ENCODE measurements at places on chromosomes 11 and 22.
A peak's percentile ranks its signal among the peaks of the same experiment; 100 is the strongest.

GRCh38 chr22:44616882-44617655 lies 84.9 kb upstream of the PRR5 start:
- DNase-seq = no peak

DNA sequence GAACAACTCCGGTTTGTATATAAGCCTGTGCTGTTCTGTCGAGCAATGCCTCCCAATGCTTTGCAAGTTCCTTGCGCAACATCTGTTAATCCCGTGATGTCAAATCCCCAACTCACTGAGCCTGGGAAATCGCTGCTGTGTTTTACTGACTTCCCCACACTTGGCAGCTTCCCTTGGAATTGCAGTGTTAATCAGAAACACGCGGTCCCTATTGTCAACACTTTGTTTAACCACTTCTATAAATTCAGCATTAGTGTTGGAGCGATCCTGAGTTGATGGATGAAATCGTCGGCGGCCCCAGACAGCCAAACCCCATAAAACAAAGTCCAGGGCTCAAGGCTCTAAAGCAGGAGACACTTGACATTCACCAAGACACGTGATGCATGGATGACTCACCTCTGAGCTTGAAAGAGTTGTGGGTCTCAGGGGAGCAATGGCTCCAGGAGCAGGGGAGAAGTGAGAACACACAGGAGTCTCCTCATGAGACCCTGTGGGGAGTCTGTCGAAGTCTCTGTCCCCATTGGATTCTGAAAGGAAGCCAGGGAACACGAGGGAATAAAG lies 555.3 kb downstream of the MIAT start:
- no peak for DNase-seq

DNA sequence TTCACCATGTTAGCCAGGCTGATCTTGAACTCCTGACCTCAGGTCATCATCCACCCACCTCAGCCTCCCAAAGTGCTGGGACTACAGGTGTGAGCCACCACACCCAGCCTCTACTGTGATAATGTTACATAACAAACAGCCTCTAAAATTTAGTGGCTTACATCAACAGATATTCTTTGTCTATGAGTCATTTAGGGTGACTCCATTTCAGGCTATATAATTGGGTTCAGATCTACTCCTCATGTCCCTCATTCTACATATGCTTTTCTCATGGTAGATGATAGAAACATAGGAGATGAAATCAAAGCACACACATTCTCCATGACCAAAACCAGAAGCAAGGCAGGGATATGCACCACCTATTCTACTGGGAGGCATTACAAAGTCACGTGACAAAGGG lies 72.7 kb downstream of the SIK2 start:
- DNase-seq = no peak

DNA sequence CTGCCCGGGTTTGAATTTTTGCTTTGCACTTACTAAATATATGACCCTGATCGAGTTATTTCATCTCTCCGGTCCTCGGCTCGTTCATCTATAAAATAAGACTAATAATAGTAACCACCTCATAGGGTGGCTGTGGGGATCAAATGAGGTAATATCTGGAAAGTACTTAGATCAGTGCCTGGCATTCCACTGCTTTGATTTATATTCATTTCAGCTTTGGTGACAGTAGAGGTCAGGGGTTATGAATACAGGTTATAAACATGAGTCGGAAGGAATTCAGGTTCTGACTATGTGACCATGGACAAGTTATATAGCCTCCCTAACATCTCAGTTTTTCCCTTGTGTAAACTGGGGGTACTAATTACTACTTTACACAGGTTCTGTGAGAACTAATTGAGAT lies 2.9 kb upstream of the TEAD1 start:
- DNase-seq = no peak

- peak; percentile 68 for DNase-seq
These were observed 13.8 kb downstream of the GGT5 start for GRCh38 chr22:24230911-24231656.

GRCh38 chr22:26435327-26436093 lies 6.5 kb downstream of the ASPHD2 start:
- no peak for DNase-seq

GRCh38 chr11:28822576-28822975 lies 714.4 kb downstream of the METTL15 start:
- no peak for DNase-seq

DNA sequence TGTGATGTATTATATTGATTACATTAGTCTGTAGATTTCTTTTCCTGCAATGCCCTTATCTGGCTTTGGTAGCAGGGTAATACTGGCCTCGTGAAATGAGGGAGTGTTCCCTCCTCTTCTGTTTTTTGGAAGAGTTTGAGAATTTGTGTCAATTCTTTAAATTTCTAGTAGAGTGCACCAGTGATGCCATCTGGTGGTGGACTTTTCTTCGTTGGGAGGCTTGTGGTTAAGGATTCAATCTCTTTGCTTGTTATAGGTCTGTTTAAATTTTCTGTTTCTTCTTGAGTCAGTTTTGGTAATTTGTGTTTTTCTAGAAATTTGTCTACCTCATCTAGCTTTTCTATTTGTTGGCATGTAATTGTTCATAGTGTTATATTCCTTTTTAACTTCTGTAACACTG lies 18.9 kb downstream of the SHANK3 start:
- peak; percentile 22 for DNase-seq

- DNase-seq = no peak
These were observed 48.9 kb upstream of the SHANK2 start for GRCh38 chr11:71301046-71301857.

GRCh38 chr11:124199702-124200101 lies 16.6 kb downstream of the OR10D3 start:
- no peak for DNase-seq

All from stimulated activated CD4-positive, alpha-beta T cell treated with anti-CD3 and anti-CD28 coated beads, Interleukin-1b, Interleukin-23, amount 100 ng/mL, for 48 hours (primary cell).